ENCODE measurements at places on chromosomes 2 and 18. TPM values are rescaled to one million over a fixed set of nuclear protein-coding genes. Genes with fewer than 3 reads are reported as not detected.

ASB18 gene
- not detected for total RNA-seq

LYG1 gene
- total RNA-seq, result 0.52 TPM

ANO7 gene
- total RNA-seq, result 0.10 TPM

ACVR1C gene
- total RNA-seq, result 4.1 TPM

ASTL gene
- total RNA-seq, result 6.5 TPM

IL36RN gene
- not detected for total RNA-seq

GALR1 gene
- under 0.01 TPM for total RNA-seq

All from mononuclear cell (primary cell).